NCI-H1930 (cell line): ENCODE measurements at places on chromosomes 5 and 9.

DNA sequence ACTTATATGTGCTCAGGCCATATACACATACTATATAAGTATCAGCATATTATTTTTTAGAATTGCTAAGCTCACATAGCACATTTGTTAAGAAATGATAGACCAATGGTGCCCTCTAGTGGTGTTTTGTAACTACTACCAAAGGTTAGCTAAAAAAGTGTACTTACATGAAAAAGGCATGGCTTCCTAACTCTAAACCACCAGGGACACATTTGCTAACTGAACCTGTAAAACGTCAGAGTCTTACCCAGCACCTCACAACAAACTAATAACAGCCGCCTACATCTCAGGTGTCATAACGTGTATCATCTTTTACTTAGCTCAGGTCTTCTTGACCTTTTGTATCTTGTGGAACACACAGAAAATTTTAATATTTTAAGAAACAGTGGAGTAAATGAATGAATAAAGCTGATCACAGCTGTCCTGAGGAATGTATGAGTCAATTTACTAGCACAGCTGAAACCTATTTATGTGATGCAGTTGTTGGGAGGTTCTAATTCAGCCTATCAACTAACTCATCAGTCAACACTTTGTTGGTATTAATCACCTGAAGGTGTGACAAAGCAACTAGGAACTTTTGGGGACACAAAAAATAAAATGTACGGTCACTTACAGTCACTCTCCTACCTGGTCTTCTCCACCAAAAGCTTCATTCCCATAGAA, 72.9 kb downstream of the BAAT start:
- DNase-seq = peak; percentile 35

- no peak for DNase-seq
Observed at GRCh38 chr5:82309091-82309531, 31.0 kb upstream of the RPS23 start.

DNA sequence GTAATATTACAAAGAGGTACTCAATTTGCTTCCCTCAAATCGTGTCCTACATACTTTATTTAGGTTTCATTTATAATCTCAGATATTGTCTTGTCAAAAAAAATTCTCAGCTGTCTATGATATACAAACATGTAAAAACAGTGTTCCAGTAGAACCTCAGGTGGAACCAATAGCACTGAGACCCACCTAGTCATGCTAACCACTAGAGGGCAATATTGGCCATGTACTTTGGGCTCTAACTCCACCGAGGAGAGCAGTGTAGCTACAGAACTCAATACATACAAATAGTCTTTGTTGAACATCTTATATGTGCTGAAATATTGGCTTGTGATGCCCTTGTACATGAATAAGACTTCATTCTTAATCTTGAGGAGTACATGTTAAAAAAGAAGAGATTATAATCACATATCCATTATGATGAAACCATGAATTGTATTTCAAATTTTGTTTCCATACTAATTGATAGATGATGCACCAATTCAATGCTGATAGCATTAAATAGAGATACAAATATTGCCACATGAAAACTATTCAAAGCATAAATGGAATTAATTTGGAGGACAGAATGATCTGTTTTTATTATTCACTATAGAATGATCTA, 71.2 kb upstream of the CNTLN start:
- peak; percentile 49 for DNase-seq

GRCh38 chr9:36928210-36928609, 105.9 kb downstream of the PAX5 start:
- DNase-seq = no peak

- DNase-seq = no peak
Observed at GRCh38 chr5:139266236-139266635, 27.3 kb upstream of the MATR3 start.
